SJSA1 (cell line): ENCODE measurements at places on chromosomes 5 and 9. TPM values are rescaled to one million over a fixed set of nuclear protein-coding genes. Genes with fewer than 3 reads are reported as not detected.

DNA sequence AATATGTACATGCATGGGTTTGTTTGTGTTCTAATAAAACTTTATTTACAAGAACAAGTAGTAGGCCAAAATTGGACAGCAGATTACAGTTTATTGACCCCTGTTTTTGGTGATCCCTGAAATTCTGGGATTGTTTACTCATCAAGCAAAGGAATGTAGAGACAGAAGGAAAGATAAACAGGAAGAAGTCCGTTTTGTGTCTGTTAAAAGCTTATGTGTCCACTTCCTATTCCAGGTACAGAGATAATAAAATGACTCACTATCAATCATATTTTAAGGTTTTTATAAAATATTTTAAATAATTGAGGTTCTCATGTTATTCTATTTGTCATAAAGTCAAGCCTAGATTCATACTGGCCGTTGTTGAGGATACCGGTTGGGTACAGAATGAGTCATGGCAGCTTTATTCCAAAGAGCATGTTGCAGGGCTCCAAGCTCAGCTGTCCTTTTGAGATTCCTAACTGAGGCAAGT lies 214.9 kb upstream of the DAB2 start:
- peak overlapping the region; percentile 35 for H3K27ac ChIP-seq
- peaks cover 21% of the 10 kb centered on the region for H3K4me1 ChIP-seq
- H3K4me3 ChIP-seq = no peak overlapping the region
- H3K36me3 ChIP-seq = no peaks in the 10 kb centered on the region

- H3K27me3 ChIP-seq = no peaks in the 10 kb centered on the region
- 0 out of 2 replicates have a peak, but pooled peaks cover 4% of the 10 kb centered on the region for H3K4me1 ChIP-seq
- DNase-seq = no peak
- H3K4me3 ChIP-seq = no peak overlapping the region
- H3K36me3 ChIP-seq = no peaks in the 10 kb centered on the region
Observed at GRCh38 chr5:180172447-180173197, 36.4 kb downstream of the RASGEF1C start.

DNA sequence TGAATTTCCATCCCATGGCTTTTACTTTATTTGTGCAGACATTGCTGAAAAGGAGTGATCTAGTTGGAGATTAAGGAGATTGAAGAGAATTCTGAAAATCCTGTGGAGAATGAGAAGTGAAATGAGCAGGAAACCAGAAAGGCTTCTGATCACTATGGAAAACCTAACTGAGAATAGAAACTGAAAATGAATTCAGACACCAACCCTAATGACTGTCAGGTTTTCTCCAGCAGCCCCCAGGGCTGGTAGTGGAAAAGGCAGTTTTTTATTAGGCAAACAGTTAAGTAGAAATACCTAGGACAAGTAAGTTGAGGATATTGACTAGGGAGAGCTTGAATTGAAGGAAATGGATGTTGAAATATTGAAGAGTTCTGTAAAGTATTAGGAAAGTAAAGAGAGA lies 14.7 kb upstream of the ARRDC3 start:
- H3K27ac ChIP-seq = no peak overlapping the region
- H3K4me3 ChIP-seq = no peak overlapping the region
- no peaks in the 10 kb centered on the region for H3K4me1 ChIP-seq
- no peaks in the 10 kb centered on the region for H3K27me3 ChIP-seq
- no peaks in the 10 kb centered on the region for H3K36me3 ChIP-seq

Gene PLEKHG4B
- total RNA-seq = 0.03 and 0.34 TPM in 2 replicates

GRCh38 chr5:56460681-56461191 lies 227.6 kb upstream of the ANKRD55 start:
- no peaks in the 10 kb centered on the region for H3K27me3 ChIP-seq
- H3K27ac ChIP-seq = no peak overlapping the region
- H3K4me3 ChIP-seq = no peak overlapping the region
- peaks cover 44% of the 10 kb centered on the region for H3K4me1 ChIP-seq
- DNase-seq = no peak

- no peak overlapping the region for H3K4me3 ChIP-seq
- no peaks in the 10 kb centered on the region for H3K4me1 ChIP-seq
- no peak overlapping the region for H3K27ac ChIP-seq
Observed at GRCh38 chr9:87891754-87892153, 9.1 kb downstream of the SPATA31E1 start.

DNA sequence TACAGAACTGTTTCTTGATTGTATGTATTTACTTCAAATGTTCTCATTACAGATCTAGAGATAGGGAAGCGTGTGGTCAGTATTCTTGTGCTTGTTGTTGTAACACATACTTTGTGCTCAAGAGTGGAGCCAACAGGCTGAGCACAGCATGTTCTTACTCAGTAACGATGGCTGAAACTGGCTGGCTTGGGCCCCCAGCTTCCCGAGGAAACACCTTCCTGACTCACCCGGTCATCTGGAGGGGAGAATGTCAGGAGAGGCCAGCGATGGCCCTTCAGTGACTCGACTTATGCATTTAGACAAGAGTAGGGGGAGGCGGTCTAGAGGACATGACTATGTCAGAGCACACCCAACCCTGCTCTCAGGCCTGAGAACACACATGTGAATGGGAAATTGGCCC lies 25.6 kb downstream of the ZNF474 start:
- peak overlapping the region; percentile 58 for H3K27ac ChIP-seq
- peaks cover 54% of the 10 kb centered on the region for H3K4me1 ChIP-seq
- DNase-seq = peak; percentile 83
- H3K27me3 ChIP-seq = no peaks in the 10 kb centered on the region
- no peak overlapping the region for H3K4me3 ChIP-seq
- H3K36me3 ChIP-seq = no peaks in the 10 kb centered on the region

Gene GABRA1
- not detected in 2 replicates for total RNA-seq

GRCh38 chr5:111854186-111854585 lies 97.2 kb upstream of the NREP start:
- H3K27me3 ChIP-seq = no peaks in the 10 kb centered on the region
- no peak overlapping the region for H3K27ac ChIP-seq
- H3K36me3 ChIP-seq = no peaks in the 10 kb centered on the region
- no peak for DNase-seq
- H3K4me1 ChIP-seq = no peaks in the 10 kb centered on the region

DNA sequence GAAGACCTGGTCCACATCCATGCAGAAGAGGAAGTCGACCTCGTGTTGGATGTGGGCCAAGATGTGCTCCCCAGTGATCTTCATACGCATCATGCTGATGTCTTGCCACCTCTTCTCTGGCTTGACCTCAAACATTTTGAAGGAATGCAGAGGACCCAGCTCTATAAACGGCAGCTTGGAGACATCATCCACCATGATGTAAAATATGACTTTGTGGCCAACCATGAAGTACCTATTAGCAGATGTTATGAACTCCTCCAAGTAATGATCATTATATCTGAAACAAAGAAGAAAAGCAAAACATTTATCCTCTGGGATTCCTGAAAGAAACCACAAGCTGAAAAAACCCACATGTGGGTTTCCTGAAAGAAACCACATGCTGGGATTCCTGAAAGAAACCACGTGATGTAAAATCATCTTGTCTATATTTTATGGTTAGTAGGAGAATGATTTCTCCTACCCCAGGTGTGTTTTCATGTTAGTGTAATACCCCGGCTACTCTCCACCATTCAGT lies 52.3 kb downstream of the GGTA1 start:
- peak; percentile 19 for DNase-seq
- no peaks in the 10 kb centered on the region for H3K4me1 ChIP-seq
- H3K36me3 ChIP-seq = no peaks in the 10 kb centered on the region
- no peak overlapping the region for H3K4me3 ChIP-seq
- no peak overlapping the region for H3K27ac ChIP-seq

Gene ANKRD34B
- total RNA-seq = not detected in 2 replicates
